ENCODE measurements at places on chromosomes 1 and 21. TPM values are rescaled to one million over a fixed set of nuclear protein-coding genes. Genes with fewer than 3 reads are reported as not detected.

- no peaks in the 10 kb centered on the region for H3K36me3 ChIP-seq
- no peak for DNase-seq
- no peaks in the 10 kb centered on the region for H3K27me3 ChIP-seq
- H3K27ac ChIP-seq, result no peak overlapping the region
- H3K4me1 ChIP-seq, result no peaks in the 10 kb centered on the region
- H3K4me3 ChIP-seq, result no peak overlapping the region
Observed at GRCh38 chr1:242673652-242674051, 149.2 kb upstream of the PLD5 start.

DNA sequence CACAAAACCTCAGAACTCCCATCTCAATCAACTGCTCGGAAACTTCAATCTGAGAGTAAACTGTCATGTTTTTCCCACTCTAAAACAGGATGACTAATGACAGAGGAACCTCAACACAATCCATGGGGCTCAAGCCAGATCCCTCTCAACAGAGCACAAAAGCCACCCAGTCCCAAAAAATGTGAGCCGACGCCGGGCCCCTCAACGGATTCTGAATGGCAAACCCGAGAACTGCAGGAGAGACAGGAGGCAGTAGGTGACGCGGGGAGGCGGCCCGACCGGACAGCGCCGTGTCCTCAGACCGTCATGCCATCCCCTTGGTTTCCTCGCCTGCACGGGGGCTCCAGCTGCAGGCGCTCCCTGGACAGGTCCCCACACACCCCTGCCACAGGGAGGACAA is 53.4 kb downstream of the SSBP3 start:
- no peak for DNase-seq

GRCh38 chr1:99326215-99326949 is 62.1 kb downstream of the PLPPR4 start:
- H3K27ac ChIP-seq, result no peak overlapping the region
- H3K27me3 ChIP-seq, result no peaks in the 10 kb centered on the region
- H3K36me3 ChIP-seq, result no peaks in the 10 kb centered on the region
- no peak overlapping the region for H3K4me3 ChIP-seq

PODN gene
- 8.1 TPM for total RNA-seq

DNA sequence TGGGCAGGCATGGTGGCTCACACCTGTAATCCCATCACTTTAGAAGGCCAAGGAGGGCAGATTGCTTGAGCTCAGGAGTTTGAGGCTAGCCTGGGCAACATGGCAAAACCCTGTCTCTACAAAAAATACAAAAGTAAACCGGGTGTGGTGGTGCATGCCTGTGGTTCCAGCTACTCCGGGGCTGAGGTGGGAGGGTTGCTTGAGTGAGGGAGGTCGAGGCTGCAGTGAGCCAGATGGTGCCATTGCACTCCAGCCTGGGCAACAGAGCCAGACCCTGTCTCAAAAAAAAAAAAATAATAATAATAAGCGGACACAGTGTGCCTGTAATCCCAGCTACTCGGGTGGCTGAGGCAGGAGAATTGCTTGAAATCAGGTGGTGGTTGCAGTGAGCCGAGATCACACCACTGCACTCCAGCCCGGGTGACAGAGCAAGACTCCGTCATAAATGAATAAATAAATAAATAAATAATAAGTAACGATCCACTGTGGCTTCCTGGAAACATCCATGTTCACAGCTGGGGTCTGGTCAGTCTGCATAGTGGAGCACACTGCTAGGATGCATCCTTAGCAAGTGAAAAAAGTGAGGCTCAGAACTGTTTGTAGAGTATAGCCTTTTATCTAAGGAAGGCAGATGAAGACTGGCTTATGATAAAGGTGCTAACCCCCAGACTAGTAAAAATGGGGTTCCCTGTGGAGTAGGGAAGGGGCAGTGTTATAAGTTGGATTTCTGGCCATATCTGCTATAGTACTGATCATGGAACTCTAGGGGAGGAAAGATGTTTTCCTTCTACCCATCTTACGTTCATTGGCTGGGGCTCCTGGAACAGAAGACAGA is 15.7 kb downstream of the PKNOX1 start:
- DNase-seq, result no peak
- H3K27ac ChIP-seq, result no peak overlapping the region
- no peak overlapping the region for H3K4me3 ChIP-seq
- peaks cover 4% of the 10 kb centered on the region for H3K4me1 ChIP-seq

DNA sequence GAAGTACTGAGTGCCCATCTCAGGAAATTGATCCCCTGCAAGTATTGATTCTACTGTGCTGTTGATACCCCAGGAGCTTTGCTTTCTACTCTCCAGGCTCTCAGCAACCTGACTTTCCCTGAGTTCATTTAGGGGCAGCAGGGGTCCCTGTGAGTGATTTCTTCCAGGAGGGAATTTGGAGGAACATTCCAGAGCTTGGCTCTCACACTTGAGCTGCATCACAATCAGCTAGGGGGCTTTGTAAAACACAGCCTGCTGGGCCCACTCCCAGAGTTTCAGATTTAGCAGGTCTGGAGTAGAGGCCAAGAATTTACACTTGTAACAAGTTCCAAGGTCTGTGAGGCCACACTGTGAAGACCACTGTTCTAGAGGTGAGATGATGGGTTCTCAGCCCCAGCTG is 16.1 kb upstream of the ACTL8 start:
- no peaks in the 10 kb centered on the region for H3K36me3 ChIP-seq
- H3K4me1 ChIP-seq, result no peaks in the 10 kb centered on the region
- H3K27me3 ChIP-seq, result no peaks in the 10 kb centered on the region
- H3K4me3 ChIP-seq, result no peak overlapping the region
- H3K27ac ChIP-seq, result no peak overlapping the region

TDRD10 gene
- 4.7 TPM for total RNA-seq

- no peaks in the 10 kb centered on the region for H3K27me3 ChIP-seq
- H3K4me3 ChIP-seq, result no peak overlapping the region
- DNase-seq, result no peak
- H3K4me1 ChIP-seq, result no peaks in the 10 kb centered on the region
Observed at GRCh38 chr1:100757946-100758345, 38.4 kb downstream of the VCAM1 start.

DNA sequence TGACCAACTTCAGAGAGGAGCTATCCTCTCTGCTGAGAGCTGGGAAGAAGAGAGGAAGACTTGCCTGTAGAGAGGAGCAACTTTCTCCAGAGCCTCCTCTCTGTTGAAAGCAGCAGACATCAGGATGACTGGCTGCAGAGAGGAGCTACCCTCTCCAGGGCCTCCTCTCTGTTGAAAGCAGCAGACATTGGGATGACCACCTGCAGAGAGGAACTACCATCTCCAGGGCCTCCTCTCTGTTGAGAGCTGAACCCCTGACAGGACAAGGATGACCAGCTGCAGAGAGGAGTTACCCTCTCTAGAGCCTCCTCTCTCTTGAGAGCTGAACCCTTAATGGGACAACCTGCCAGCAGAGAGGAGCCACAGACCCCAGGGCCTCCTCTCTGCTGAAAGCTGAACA is 83.0 kb upstream of the GJB5 start:
- no peaks in the 10 kb centered on the region for H3K36me3 ChIP-seq
- no peaks in the 10 kb centered on the region for H3K27me3 ChIP-seq
- no peak overlapping the region for H3K27ac ChIP-seq
- no peak for DNase-seq
- H3K4me1 ChIP-seq, result no peaks in the 10 kb centered on the region

GRCh38 chr1:56212143-56212542 is 367.2 kb downstream of the PLPP3 start:
- no peaks in the 10 kb centered on the region for H3K27me3 ChIP-seq
- no peak for DNase-seq
- no peak overlapping the region for H3K4me3 ChIP-seq

GRCh38 chr1:12690156-12690555 is 25.8 kb upstream of the AADACL3 start:
- DNase-seq, result no peak
- H3K4me3 ChIP-seq, result no peak overlapping the region
- no peaks in the 10 kb centered on the region for H3K27me3 ChIP-seq
- no peaks in the 10 kb centered on the region for H3K36me3 ChIP-seq
- no peaks in the 10 kb centered on the region for H3K4me1 ChIP-seq

GNAT2 gene
- total RNA-seq, result not detected

NTMT2 gene
- total RNA-seq, result not detected

GRCh38 chr1:20262810-20263534 is 27.7 kb upstream of the VWA5B1 start:
- H3K4me1 ChIP-seq, result no peaks in the 10 kb centered on the region
- H3K4me3 ChIP-seq, result no peak overlapping the region
- DNase-seq, result no peak
- H3K36me3 ChIP-seq, result no peaks in the 10 kb centered on the region
- H3K27me3 ChIP-seq, result no peaks in the 10 kb centered on the region
- no peak overlapping the region for H3K27ac ChIP-seq

- H3K27me3 ChIP-seq, result no peaks in the 10 kb centered on the region
- H3K27ac ChIP-seq, result no peak overlapping the region
- H3K4me1 ChIP-seq, result no peaks in the 10 kb centered on the region
- no peak overlapping the region for H3K4me3 ChIP-seq
Observed at GRCh38 chr1:184951788-184952187, 22.5 kb downstream of the NIBAN1 start.

DNA sequence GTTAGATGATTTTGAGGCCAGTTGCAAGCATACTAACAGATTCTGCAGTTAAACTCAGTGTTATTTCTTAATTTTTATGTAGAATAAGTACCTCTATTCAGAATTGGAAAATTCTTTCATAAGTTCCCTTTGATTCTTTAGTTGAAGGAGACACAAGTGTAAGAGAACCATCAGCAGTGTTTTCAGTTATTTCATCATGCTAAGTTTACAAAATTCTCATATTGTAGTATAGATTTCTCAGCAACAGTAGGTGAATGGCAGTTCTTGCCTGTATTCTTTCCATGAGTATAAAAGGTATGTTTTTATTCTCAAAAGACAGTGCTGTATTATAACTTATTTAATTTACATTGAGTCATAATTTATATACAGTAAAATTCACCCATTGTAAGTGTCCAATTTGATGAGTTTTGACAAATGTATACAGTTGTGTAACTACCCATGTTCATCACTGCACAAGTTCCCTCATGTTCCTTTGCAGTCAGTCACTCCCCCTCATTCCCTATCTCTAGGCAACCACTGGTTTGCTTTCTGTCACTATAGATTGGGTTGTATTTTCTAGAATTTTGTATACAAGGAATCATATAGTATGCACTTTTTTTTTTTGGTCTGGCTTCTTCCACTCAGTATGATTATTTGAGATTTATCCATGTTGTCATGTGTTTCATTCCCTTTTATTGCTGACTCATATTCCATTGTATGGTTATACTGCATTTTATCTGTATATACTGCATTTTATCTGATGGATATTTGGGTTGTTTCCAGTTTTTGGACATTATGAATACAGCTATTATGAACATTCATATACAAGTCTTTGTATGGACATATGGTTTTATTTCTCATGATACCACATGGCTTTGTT is 3.9 kb downstream of the RPS6KC1 start:
- no peak overlapping the region for H3K27ac ChIP-seq
- no peaks in the 10 kb centered on the region for H3K4me1 ChIP-seq
- no peak for DNase-seq
- no peaks in the 10 kb centered on the region for H3K27me3 ChIP-seq

FAM43B gene
- 2.5 TPM for total RNA-seq

GRCh38 chr1:200668514-200669313 is 993 bp downstream of the DDX59 start:
- peak overlapping the region; percentile 49 for H3K4me3 ChIP-seq
- H3K36me3 ChIP-seq, result no peaks in the 10 kb centered on the region
- no peaks in the 10 kb centered on the region for H3K27me3 ChIP-seq
- no peak for DNase-seq
- H3K4me1 ChIP-seq, result peaks cover 17% of the 10 kb centered on the region

GRCh38 chr21:41752231-41752681 is 14.6 kb downstream of the RIPK4 start:
- peak overlapping the region; percentile 53 for H3K27ac ChIP-seq
- H3K4me3 ChIP-seq, result no peak overlapping the region
- peaks cover 3% of the 10 kb centered on the region for H3K4me1 ChIP-seq
- H3K27me3 ChIP-seq, result no peaks in the 10 kb centered on the region
- H3K36me3 ChIP-seq, result peaks cover 48% of the 10 kb centered on the region

- H3K27ac ChIP-seq, result no peak overlapping the region
- no peaks in the 10 kb centered on the region for H3K27me3 ChIP-seq
- H3K4me1 ChIP-seq, result no peaks in the 10 kb centered on the region
- H3K36me3 ChIP-seq, result no peaks in the 10 kb centered on the region
- H3K4me3 ChIP-seq, result no peak overlapping the region
Observed at GRCh38 chr1:221543529-221544120, 198.3 kb downstream of the DUSP10 start.

LCE2D gene
- not detected for total RNA-seq

DNA sequence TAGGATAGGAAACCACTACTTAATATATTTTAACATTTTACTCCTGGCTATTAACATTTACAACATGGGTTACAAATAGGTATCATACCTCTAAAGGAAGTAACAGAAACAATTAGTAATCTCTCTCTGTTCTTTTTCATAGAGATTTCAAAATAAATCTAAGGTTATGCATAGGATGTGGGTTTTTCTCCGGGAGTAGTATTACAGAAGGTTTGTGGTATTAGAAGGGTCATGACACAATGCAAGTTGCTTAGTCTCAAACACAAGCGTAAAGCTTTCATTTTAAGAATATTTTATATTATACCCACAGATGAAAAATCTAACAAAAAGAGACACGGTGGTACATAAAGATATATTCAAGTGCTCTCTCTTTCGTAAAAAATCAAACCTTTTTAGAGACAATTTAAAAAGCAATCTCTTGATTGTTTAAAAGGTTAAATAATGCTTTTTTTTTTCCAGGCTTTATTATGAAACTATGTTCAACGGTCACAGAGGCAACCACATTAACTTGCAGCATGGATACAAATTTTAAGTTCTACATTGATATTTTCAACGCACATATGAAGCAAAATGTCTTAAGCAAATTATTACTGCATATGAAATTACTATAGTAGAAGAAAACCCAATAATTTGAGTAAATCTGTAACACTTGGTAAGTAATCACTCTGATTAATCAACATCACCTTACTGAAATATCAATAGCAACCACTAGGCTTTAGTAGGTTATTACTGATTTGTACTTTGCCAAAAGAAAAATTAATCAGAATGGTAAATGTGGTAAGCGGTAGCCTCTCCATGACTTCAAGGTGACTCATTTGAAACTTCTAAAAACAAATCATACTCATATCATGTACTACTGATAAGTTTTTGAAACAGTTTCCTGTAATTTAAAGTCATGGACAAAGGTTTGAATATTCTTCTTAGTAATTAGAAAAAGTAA is 97.4 kb upstream of the GFI1 start:
- H3K4me3 ChIP-seq, result no peak overlapping the region
- no peak for DNase-seq
- no peaks in the 10 kb centered on the region for H3K27me3 ChIP-seq
- H3K4me1 ChIP-seq, result no peaks in the 10 kb centered on the region
- no peak overlapping the region for H3K27ac ChIP-seq

NIBAN1 gene
- 25.4 TPM for total RNA-seq

DNA sequence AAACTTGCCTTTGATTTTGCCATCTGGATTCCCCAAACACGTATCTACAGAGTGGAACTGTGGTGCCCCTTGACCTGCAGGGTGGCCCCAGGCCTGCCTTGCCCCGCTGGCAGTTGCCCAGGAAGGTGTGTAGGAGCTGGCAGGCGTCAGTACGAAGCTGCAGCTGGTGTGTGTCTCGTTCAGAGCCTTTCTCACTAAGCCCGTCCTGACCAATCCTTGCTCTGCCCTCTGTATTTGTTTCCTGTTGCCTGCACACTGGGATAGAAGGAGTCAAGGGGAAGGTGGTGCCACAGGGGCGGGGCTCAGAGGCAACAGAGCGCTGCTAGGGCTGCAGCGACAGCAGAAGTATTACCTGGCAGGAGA is 5.2 kb upstream of the VSIG8 start:
- H3K27ac ChIP-seq, result peak overlapping the region; percentile 54
- no peak overlapping the region for H3K4me3 ChIP-seq
- H3K36me3 ChIP-seq, result no peaks in the 10 kb centered on the region
- peaks cover 8% of the 10 kb centered on the region for H3K4me1 ChIP-seq
- DNase-seq, result peak; percentile 94

- H3K4me1 ChIP-seq, result peaks cover 20% of the 10 kb centered on the region
- H3K4me3 ChIP-seq, result peak within 1 kb of the TSS; percentile 46
- H3K27ac ChIP-seq, result peak within 1 kb of the TSS; percentile 74
Observed at GRCh38 chr1:23424293-23425192, at the start of gene TCEA3. TSS of gene TCEA3 (minus strand) at chr1:23424748. CDS start at chr1:23424633, 115 bp downstream.
